Stimulated activated CD4-positive, alpha-beta T cell treated with anti-CD3 and anti-CD28 coated beads, Interleukin-15, amount 100 ng/mL, for 1 hour (primary cell): ENCODE measurements at places on chromosomes 7 and 10.

DNA sequence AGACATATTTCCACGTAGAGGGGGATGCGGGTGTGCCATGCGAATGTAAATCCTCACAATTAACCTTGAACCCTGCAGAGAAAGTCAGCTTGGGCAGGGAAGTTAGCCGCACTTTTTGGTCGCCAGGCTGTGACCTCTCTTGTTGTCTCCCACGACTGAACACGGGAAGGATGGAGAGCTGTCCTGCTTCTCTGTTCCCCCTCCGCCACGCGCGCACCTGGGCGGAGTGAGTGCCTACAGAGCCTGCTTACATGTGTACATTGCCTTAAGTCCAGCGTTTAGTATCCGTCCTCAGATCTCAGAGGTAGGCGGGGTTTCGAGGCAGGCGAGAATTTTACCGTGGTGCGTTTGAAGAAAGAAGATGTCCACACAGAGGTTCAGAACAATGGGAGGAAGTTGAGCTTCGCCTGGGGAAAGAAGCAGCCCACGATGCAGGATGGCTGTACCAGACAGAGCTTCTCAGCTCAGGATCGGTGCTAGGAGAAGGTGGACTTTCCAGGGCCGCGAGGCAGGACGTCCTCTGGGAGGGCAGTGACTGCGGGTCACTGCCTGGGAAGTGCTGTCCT lies 482 bp upstream of the ERCC6 start:
- DNase-seq, result peak; percentile 6

GRCh38 chr10:23422003-23422411 lies 16.9 kb upstream of the OTUD1 start:
- DNase-seq, result no peak

DNA sequence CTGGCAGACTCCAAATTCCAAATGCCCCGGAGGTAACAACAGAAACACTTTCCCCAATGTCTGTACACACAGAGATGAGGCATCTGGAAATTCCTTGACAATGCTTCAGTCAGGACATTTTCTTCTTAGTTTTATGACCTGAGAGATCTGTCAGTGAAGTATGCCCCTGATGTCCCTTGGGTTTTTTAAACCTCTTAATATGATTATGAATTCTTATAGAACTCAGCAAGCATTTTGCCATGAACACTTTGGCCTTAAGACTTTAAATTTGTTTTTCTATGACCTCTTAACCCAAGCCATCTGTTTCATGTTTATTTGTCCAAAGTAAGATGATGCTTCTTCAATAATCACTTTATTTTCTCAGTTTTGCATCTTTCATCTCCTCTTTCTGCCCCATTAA lies 1206.2 kb downstream of the GATA3 start:
- DNase-seq, result no peak

DNA sequence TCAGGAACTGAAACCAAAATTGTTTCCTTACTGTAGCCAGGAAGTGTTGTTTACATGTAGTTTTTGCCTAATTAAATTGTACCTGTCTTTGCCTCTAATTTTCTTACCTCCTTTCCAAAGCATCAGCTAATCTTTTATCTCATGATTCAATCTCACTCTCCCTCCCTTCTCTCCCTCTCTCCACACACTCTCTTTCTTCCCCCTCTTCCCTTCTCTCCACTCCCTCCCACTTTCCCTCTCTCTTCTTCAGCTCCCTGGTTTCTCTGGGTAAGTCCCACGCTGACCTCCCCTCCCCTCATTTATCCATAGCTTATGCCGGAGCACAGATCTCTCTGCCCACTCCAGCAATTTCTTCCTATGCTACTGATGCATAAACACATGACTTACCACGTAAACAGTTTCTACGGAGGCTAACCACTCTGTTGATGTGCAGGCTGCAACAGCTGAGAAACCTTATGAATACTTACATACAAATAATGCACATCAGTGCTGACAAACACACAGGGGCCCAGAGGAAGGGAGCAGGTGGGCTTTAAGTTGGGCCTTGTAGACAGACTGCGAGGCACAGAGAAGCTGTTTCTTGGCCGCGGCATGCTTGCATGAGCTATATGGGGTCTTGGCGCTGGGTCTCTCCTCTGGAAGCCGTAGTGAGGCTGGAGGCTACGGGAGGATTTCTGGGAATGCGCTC lies 174.4 kb upstream of the PLXNA4 start:
- DNase-seq, result no peak

DNA sequence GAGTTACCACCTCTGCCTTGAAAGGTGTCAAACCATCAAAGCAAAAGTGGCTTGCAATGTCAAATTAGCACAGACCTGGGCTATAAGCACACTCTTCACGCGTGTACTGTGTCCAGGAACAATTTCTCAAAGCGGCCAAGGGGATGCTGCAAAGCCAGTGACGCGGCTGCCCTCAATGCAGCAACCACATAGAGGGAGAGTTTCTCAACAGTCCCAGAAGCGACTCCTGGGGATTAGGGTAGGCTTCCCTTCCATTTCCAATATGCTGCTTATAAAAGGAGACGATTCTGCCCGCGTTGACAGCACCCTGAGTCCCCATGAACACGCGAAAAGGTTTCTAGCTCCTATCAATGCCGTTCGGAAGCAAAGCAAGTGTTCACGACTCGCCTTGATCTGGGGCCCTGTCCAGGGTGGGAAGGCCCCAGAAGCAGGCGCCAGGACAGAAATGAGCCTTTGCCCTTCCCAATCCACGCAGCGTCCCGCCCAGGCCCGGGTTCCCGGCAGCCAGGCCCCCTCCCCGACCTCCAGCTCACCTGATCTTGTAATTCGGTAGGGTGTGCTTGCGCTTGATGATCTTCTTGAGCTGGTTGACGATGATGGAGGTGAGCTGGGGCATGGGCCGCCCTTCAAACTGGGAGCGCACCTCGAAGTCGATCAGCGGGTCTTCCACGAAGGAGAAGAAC lies 1.3 kb downstream of the PDZD8 start:
- DNase-seq, result no peak

- DNase-seq, result no peak
Observed at GRCh38 chr7:15922002-15922401, 235.5 kb upstream of the MEOX2 start.

GRCh38 chr7:126398851-126399529 lies 853.8 kb downstream of the GRM8 start:
- no peak for DNase-seq

DNA sequence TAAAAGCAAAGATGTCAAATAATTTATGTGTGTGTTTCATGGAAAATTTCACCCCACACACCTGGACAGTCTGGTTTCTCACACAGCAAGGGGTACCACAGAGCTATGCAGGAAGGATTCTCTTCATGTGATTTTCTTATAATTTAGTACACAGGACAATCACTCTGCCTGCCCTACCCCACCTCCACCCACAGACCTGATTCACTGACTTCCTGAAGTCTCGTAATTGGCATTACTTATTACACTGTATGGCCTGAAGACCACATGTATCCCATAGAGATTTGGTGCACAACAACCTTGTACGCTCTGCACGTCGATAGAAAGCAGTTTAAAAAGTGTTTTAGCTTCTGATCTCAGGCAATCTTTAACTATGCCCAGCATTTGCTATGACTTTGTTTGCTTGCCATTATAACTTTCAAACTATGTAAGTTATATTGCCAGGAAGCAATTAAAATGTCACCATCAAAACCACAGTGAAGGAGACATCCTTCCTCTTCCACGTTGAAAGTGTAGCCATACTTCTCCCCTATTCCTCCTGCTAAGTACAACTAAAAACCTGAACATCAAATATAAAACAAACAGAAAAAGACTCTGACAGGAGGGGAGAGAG lies 279.4 kb upstream of the IMMP2L start:
- DNase-seq, result no peak

DNA sequence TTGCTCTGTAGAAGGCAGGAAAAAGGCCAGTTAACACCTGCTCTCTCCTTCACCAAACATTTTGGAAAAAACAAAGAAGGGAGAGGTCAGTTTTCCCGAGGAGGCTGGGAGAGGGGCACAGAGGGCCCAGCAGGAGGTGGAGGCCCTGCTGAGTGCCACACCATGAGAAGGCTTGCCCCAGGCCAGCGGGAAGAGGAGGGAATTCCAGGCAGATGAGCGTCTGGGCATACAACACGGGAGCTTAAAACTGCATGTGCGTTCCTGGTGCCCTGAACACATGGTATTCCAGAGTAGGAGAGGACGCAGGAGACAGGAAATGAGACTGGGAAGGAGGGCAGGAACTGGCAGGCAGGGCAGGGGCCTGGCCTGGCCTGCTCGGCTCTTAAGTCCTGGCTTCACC lies 182.4 kb downstream of the CCDC3 start:
- DNase-seq, result no peak

DNA sequence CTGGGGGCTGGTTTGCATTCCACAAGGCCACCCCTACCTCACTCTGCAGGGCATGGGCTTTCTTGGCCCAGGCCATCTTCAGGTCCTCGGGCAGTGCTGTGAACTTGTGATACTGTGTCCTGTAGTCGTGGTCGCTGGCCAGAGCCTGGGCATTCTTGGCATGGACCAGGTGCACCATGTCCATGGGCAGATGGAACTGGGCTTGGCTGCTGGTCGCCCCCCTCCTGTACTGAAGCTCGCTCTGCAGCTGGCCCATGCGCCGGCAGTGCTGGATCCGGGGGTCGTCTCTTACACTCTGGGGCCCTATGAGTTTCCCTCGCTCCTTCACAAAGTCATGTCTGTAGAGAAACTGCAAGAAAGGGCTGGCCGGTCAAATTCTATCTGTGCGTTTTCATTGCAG lies 51.7 kb downstream of the HABP2 start:
- no peak for DNase-seq

- DNase-seq, result no peak
Observed at GRCh38 chr10:96896884-96897589, 64.9 kb downstream of the LCOR start.

DNA sequence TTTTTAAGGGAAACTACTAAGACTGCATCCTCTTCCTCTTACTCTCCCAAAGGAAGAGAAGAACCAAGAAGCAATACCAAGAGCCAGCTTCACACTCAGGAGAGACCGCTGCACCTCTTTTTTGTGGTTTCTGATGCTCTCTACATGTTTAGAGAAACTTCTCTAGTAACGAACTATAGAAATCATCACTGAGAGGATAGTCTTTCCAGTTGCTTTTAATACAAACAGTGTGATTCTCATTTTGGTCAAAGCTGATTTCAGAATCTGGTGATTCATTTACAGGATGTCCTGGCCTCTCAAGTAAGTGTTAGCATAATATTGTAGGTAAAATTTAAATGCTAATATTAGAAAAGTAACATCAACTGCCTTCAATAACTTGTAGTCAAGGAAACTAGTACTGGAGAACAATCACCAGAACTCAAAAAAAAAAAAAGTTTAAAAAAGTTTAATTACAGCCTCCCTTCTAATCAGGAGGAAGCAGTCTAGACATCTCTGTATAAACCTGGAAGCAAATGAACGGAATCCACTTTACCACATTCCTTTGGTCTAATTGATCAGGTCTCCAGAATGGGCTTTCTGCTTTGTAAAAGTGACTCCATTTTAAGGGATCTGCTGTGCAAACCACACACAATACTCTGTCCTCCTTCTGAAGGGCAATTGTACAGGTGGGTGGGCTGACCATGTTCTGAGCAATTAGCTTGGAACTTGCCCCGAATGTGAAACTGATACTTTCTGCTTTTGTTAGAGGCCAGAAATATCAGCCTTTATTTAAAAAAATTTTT lies 3.0 kb downstream of the LAMB1 start:
- no peak for DNase-seq

DNA sequence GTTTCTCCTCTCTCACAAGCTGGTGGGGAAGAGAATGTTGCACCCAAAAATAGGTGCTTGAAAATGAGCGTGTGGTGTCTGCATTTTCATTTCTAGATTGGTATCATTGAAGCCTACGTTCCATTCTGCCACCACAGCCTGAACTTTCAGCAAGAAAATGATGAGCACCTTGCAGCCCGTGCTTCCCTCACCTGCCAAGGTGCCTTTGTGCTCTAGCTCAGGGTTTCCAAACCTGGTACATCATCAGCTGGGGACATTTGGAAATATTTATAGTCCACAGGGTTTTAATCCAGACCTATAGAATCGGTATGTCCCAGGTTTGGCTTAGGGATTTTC lies 701.2 kb downstream of the AUTS2 start:
- no peak for DNase-seq

GRCh38 chr10:31018962-31019361 lies 12.7 kb downstream of the ZNF438 start:
- DNase-seq, result no peak

GRCh38 chr10:116723428-116724281 lies 18.7 kb downstream of the HSPA12A start:
- DNase-seq, result no peak

- no peak for DNase-seq
Observed at GRCh38 chr7:75619636-75620035, 119.1 kb downstream of the HIP1 start.

GRCh38 chr7:121023194-121023593 lies 34.7 kb downstream of the CPED1 start:
- no peak for DNase-seq

DNA sequence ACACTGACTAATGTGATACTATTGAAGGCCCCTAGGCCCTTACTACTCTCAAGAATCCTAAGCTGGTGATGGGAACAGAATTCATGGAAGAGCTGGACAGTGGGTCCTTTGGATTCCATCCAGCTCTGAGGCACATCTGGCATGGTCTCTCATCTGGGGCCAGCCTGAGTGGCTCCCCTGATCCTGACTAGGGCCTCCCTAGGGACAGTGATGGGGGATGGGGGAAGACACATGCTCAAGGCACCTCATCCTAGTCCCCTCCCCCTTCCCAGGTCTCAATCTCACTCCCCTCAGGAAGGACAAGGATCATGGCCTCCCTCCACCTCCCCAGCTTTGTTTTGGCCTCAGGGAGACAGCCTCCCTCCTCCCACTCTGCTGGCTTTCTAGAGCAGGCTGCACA lies 1.8 kb downstream of the KCNIP2 start:
- no peak for DNase-seq

DNA sequence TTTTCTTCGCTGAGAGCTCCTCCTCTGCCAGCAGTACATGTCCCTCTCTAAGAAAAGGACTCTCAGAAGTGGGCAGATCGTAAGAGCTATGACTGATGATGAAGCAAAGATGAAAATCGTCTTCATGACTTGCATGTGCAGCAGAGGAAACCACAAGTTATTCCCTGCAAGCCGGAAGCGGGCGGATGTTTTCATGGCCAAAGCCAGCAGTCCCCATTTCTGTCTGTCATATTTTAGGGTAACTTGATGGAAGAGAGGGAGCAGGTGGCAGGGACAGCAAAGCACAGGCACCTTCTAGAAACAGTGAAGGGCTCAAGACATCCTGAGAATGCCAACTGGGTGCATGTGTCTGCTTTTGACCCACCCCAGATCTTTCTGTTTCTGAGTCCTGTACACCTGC lies 19.9 kb downstream of the KLF6 start:
- DNase-seq, result no peak

DNA sequence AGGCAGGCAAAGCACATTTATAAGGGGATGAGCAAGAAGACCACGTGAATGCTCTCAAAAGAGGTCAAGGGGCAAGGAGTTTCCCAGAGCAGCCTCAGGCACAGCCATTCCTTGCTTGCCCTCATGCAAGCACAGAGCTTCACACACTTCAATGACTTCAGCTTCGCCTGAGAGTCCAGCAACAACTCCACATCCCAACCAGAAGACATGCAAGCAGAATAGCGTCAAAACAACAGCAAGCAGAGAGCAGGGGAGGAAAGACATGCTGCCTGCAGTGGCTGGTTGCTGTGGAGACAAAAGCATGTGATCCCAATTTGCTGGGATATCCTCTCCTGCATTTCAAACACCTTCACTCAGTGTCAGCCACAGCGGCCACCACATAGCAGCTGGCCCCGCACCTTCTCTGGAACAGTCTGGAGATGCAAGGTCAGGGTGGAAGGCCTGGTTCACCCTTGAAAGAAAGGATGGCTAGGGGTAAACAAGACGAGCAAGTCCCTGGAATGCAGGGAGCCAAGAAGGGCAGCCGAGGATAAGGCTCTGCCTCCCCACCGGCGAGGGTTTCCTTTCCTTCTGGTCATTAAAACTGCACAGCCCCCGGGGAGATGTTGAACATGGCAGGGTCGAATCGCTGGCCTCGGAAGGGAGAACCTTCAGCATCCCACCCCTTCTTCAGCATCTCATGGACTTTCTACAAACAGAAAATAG lies 60.2 kb upstream of the CAMK2B start:
- DNase-seq, result no peak
